ENCODE measurements at places on chromosomes 3 and 15.
A peak's percentile ranks its signal among the peaks of the same experiment; 100 is the strongest.

GRCh38 chr15:100769975-100770340 is 109.7 kb upstream of the ALDH1A3 start:
- peaks cover 4% of the 10 kb centered on the region for H3K4me1 ChIP-seq
- no peaks in the 10 kb centered on the region for H3K36me3 ChIP-seq

- H3K27ac ChIP-seq = no peak overlapping the region
- peaks cover 4% of the 10 kb centered on the region for H3K4me1 ChIP-seq
- H3K27me3 ChIP-seq = no peaks in the 10 kb centered on the region
- no peak overlapping the region for H3K4me3 ChIP-seq
- H3K36me3 ChIP-seq = no peaks in the 10 kb centered on the region
These were observed 2.3 kb downstream of the P3H2 start for GRCh38 chr3:190118438-190118837.

GRCh38 chr15:67521029-67521782 is at the start of gene C15orf61:
C15orf61 (plus strand) TSS chr15:67521131; CDS start chr15:67521249, 118 bp downstream.
- no peaks in the 10 kb centered on the region for H3K36me3 ChIP-seq
- no peaks in the 10 kb centered on the region for H3K27me3 ChIP-seq
- DNase-seq = peak; percentile 91
- H3K27ac ChIP-seq = peak within 1 kb of the TSS; percentile 81
- H3K4me1 ChIP-seq = peaks cover 22% of the 10 kb centered on the region

- peaks cover 3% of the 10 kb centered on the region for H3K36me3 ChIP-seq
- no peak overlapping the region for H3K27ac ChIP-seq
- DNase-seq = no peak
- no peak overlapping the region for H3K4me3 ChIP-seq
- H3K4me1 ChIP-seq = no peaks in the 10 kb centered on the region
These were observed 15.2 kb downstream of the DIS3L start for GRCh38 chr15:66308531-66308930.

DNA sequence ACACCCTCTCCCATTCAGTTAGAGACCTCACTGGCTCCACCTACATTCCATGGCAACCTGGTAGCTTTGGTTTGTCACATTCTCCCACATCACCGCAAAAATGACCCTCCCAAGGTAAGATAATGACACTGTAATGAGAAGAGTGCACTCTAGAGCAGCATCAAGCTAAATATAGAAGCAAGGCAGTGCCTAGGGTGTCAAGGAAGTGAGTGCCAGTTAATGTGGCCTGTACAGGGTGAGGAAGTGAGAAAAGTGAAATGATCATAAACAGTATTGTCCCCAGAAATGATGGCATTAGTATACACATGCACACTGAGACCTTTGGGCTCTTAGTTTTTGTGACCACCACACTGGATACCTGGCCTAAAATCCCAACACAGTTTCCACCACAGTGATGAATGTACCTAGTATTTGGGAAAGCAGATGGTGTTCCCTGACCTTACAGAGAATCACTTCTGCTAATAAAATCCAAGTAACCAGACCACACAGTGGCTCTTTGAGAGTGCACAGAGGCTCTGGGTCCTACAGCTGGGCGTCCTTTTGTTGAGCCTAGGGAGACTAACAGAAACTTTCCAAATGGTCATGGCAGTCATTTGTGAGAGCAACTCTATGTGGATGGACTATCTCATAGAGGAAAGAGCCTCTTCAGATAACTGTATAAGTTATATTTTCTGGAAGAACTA is 106.6 kb downstream of the ARPP21 start:
- no peak overlapping the region for H3K27ac ChIP-seq
- no peak for DNase-seq
- peaks cover 8% of the 10 kb centered on the region for H3K27me3 ChIP-seq
- H3K36me3 ChIP-seq = no peaks in the 10 kb centered on the region
- no peaks in the 10 kb centered on the region for H3K4me1 ChIP-seq

DNA sequence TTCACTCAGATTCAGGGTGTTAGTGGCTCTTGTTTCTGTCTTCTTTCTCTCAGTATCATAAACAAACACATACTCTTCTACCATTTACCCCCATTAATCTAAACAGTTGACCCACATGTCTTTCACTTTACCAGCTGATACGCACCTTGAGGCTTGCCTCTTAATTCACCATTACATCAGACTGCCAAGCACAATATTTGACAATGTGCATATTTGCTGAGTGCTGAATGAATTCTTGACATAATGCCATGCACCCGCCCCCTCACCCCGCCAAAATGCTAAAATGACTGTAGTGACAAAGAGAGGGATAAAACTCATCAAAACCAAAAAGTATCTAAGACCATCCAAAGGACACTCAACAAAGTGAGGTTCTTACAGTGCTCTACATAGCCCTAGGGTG is 57.4 kb downstream of the NGLY1 start:
- no peaks in the 10 kb centered on the region for H3K27me3 ChIP-seq
- 0 out of 2 replicates have a peak overlapping the region, but pooled peaks have one; percentile 2 for H3K27ac ChIP-seq
- H3K4me1 ChIP-seq = peaks cover 15% of the 10 kb centered on the region
- peaks cover 23% of the 10 kb centered on the region for H3K36me3 ChIP-seq
- no peak overlapping the region for H3K4me3 ChIP-seq

DNA sequence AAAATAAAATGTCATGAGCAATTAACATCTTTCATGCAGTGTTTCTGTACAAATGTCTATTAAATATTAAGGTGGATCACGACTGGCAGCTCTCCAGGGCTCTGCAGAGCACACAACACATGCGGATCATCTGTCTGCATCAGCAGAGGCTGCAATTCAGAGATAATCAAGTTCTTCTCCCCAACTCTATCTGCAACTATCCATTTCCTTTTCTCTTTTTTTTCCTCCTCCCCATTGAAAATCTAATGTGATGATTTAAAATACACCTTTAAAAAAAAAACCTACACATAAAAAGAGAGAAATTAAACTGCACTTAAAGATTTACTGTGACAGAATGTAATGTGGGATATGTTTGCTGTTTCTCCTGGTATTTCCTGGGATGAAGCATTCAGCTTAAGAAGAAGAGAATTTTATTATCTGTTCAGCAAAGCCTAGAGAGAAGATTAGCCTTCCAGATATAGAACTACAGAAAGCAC is 352.6 kb upstream of the CCDC54 start:
- H3K27ac ChIP-seq = no peak overlapping the region
- no peaks in the 10 kb centered on the region for H3K27me3 ChIP-seq
- no peaks in the 10 kb centered on the region for H3K4me1 ChIP-seq
- no peak for DNase-seq
- H3K36me3 ChIP-seq = no peaks in the 10 kb centered on the region

DNA sequence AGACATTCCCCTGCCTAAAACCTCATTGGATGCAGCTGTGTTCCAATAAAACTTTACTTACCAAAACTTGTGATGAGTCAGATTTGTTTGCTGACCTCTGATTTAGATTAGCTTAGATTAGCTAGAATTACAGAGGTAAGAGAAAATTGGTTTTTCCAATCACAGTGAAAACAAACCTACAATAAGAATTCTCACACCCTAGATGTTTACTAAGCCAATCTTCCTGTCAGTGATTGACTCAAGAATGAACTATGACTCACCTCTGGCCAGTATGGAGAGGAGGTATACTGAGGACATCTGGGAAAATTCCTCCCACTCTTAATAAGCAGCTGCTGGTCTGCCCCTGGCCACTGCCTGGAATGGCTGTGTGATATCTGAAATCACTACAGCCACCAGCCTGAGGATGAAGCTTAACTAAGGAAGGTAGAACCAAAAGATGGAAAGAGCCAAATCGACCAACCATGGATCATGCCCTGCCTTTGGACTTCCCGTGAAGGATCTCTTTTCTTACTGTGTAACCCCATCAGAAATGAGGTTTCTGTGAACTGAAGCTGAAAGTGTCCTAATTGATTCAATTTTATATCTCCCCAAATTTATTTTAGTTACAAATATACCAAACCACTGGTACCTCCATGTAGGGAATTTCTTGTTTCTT is 19.0 kb upstream of the GHSR start:
- peak; percentile 53 for DNase-seq
- H3K27me3 ChIP-seq = no peaks in the 10 kb centered on the region
- no peak overlapping the region for H3K27ac ChIP-seq
- H3K4me1 ChIP-seq = peaks cover 14% of the 10 kb centered on the region
- H3K36me3 ChIP-seq = no peaks in the 10 kb centered on the region
- no peak overlapping the region for H3K4me3 ChIP-seq

- no peak overlapping the region for H3K27ac ChIP-seq
- DNase-seq = no peak
- no peaks in the 10 kb centered on the region for H3K36me3 ChIP-seq
These were observed 17.3 kb downstream of the STIMATE start for GRCh38 chr3:52880047-52880446.

Data from PC-3 (cell line).